ENCODE measurements at places on chromosomes 7 and 10.

DNA sequence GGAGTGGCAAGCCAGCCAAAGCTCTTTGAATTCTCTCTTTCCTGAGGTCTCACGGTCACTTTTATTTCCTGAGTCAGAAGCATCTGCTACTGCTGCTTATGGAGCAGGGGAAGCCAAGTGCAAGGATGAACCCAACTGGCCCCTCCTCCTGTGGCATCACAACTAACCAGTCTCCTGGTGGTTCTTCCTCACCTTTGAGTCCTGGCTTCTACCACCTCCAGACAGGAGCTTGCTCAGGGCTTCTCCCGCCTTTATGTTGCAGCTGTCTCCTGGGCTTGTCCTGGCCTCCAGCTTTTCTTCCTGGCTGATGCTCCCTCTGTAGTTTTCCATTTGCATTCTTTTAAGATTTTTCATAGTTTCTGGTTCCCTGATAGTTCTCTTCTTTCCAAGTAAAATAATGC lies 349.7 kb upstream of the NRP1 start:
- peak; percentile 28 for DNase-seq

GRCh38 chr10:107477266-107477665 lies 312.8 kb upstream of the SORCS1 start:
- no peak for DNase-seq

DNA sequence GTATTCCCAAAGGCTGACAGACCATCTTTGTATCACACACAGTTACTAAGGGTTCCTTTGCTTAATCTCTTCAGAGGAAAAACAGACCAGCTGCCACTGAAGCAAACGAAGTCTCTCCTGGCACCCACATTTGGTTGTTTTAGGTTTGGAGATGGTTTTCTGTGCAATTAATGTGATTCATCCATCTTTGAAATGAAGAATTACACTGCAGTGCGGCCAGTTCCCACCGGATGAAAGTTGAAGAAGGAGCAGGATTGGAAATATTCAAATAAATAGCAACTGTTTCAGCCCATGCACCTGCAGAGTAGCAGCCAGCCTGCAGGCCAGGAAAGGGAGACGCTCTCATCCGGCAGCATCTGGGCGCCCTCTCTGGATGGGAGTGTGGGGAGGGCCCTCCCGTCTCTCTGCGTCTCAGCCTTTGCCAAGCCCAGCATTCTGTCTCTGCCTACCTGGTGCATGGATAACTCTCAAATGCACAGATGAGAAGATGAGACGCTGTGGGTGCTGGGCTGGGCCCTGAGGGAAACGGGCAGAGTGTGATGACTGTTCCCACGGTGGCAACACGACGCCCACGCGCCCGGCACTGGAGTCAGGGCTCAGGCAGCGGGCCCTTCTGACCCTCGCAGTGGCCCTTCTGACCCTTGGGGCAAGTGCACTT lies 214.0 kb downstream of the PTPRN2 start:
- DNase-seq, result no peak

DNA sequence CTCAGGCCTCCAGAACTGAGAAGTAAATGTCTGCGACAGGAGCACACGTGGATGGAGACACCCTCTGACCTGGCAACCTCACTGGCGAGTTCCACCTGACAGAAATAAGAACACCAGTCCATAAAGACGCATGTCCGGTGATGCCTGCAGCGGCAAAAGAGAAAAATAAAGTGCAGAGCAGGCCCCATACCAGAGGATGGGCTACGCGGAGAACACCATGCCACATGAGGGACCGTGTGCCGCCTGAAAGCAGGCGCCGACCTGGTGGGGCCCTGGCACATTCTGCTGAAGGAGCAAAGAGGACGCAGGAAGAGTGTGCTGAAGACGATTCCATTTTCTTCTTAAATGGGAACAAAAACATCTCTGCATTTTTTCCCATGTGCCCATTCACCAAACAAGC lies 105.0 kb downstream of the VIPR2 start:
- DNase-seq, result no peak

DNA sequence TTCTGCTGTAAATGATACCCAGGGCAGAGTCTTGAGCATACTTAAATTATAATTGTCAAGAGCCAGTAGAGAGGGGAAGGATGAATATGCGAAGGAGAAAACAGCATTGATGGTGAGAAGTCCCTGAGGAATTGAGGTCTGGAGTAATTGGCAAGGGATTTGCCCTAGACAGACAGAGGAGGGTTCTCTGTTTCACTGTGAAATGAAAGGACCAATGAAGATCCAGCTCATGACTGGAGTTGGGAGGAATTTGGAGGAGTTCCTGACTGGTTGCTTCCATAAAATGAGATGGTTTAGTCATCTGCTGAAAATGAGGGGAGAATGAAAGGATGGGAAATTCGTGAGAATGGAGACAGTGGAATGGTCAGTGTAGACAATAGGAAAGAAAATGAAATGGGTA lies 6.8 kb downstream of the PRPF18 start:
- DNase-seq, result peak; percentile 32

- DNase-seq, result no peak
Observed at GRCh38 chr7:37815671-37816371, 32.6 kb upstream of the NME8 start.

DNA sequence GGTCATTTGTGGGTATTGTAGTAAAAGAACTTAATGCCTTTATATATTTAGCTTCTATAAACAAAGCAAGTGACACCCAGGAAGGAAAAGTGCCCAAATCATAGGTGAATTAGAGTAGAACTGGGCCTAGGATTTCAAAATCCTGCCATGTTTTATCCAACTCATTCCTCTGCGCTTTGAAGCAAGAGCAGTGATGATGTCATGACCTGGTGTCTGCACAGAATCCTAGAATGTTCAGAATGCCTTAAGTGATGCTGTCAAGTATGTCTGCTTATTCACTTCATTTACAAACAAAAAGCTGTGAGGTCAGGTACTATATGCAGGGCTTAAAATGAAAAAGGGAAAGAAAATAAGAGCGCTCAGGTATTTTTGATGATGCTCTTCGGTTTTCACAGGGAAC lies 737.2 kb upstream of the ANKRD30A start:
- no peak for DNase-seq

GRCh38 chr7:152081088-152081487 lies 55.6 kb downstream of the GALNT11 start:
- no peak for DNase-seq

DNA sequence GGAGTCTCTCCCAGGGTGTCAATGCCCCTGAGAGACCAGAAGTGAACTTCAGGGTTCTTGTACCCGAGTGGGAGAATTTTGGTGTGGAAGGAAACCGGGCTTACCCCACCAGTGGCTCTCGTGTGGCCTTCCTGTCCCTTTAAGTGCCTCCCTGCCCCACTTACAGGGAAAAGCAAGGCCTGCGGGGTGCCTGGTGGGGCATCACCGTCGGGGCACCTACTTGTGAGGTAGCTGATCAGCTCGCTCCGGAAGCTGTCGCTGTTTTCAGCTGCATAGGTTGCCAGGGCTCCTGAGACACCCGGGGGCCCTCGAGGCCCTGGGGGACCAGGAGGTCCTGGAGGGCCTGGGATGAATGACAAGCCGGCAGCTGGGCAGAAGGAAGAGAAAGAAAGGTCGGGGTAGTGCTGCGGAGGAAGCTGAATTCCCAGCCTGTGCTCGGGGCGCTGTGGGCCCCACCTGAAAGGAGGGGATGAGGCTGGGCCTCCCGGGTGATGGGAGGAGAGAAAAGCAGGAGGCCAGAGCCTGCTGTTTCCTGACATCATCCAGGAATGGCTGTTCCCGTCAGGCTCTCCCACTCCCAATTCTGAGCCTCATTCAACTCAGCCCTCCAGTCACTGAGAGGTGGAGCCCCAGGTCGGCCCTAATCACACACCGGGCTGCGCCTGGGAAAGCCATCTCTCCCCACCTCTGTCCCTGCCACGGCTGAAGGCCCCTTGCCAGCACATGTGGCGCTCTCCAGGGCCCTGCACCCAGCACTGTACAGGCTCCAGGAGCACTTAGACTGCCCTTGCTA lies 51.1 kb downstream of the COL17A1 start:
- peak; percentile 9 for DNase-seq

DNA sequence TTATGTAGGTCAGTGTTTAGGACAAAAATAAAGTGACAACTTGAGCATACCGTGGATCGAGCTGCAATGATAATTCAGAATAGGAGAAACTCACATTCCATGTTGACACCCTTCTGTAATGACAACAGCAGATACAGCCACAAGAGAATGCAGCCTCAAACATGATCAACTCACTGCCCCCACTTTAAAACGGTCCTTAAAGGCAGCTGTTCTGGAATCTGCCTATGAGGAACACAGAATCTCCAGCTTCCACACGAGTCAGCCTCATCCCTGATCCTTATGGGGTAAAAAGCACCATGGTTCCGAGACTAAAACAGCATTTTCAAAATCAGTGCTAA lies 32.5 kb upstream of the DAGLB start:
- no peak for DNase-seq

- DNase-seq, result no peak
Observed at GRCh38 chr7:79078273-79078672, 375.2 kb downstream of the MAGI2 start.

- no peak for DNase-seq
Observed at GRCh38 chr7:131797841-131798240, 241.4 kb upstream of the PODXL start.

- no peak for DNase-seq
Observed at GRCh38 chr10:133180192-133180964, 20.4 kb downstream of the KNDC1 start.

DNA sequence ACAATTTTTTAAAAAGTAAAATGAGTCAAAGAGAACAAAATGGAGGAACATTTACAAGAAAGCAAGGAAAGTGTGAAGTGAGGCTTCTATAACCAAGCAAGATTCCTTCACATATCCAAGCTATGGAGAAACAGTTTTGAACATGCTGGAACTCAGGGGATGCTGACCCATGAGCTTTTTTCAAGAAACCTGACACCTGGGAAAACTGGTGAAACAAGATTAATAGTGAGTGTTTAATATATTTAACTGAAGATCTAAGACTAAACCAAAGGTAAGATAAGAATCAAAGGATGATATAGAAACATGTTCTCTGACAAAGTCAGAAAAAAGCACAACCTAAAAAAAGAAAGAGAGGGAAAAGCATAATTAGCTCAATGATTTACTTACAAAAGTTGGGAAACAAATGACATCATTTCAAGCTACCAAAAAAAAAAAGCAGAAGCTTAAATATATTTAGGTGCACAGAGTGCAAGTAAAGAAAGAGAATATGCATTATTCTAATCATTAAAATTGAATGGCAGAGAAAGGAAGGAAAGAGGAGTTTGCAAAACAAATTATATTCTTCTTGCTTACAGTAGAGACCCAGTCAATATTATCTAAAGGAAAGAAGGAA lies 24.9 kb downstream of the C7orf25 start:
- DNase-seq, result no peak

- DNase-seq, result no peak
Observed at GRCh38 chr10:132300582-132300981, 7.2 kb downstream of the STK32C start.

- no peak for DNase-seq
Observed at GRCh38 chr7:75889223-75889825, 10.5 kb downstream of the RHBDD2 start.

- no peak for DNase-seq
Observed at GRCh38 chr10:52106899-52107298, 207.2 kb upstream of the DKK1 start.

- peak; percentile 51 for DNase-seq
Observed at GRCh38 chr7:33459340-33459751, 330.0 kb downstream of the BBS9 start.

GRCh38 chr7:43843296-43843695 lies 26.0 kb downstream of the MRPS24 start:
- no peak for DNase-seq

DNA sequence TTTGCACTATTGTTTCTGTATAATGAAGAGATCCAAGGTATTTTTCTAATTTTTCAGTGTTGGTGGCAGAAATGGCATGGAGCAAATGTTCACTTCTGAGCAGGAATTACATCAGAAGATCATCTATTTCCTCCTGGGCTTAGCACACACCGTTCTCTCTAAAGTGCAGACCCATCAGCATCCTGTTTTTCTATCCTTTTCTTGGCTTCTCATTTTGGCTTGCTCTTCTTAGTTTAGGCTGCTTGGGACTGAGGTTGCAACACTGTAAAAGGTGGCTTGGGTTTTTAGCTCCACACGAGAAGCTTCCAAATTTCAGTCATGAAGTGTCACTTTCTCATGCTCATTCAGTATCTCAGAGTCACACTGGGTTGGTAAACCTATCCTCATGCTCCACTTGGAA lies 79.9 kb upstream of the SMIM30 start:
- no peak for DNase-seq

GRCh38 chr10:2076528-2076927 lies 339.2 kb upstream of the ADARB2 start:
- no peak for DNase-seq

DNA sequence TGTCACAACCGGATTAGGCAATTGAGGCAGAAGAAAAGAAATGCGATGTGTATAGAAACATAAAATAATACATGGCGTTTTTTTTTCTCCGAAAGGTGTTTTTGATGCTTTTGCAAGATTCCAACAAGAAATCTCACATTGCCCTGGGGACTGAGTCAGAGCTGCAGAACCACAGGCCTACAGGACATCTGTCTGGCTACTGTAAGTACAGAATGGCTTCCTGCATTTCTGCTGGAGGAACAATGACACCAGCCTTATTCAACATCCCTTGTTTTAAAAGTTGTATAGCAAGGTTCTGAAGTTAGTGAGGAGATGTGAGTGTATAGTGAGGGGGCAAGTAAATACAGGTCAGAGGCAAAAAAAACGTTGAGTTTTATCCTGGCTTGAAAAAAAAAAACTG lies 256.4 kb downstream of the ABCA13 start:
- peak; percentile 26 for DNase-seq

GRCh38 chr7:66847879-66848790 lies 72.9 kb upstream of the TMEM248 start:
- DNase-seq, result no peak

DNA sequence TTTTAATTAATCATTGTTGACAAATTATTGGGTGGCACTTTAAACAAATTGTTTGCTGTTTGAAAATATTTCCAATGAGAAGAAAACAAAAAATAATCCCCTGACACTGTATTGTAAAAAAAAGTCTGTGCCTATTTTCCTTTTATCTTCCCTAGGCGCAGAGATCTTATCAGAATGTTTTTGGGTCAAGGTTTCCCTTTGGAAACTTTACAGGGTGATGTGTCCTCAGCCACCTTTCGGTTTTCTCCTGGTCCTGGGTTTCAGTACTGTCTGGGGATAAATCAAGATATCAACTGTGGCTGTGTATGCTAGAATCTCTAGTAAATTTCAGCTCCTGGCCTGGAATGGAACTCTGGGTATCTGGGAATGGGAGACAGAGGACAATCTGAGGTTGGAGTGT lies 1.4 kb downstream of the ZNF107 start:
- DNase-seq, result no peak

DNA sequence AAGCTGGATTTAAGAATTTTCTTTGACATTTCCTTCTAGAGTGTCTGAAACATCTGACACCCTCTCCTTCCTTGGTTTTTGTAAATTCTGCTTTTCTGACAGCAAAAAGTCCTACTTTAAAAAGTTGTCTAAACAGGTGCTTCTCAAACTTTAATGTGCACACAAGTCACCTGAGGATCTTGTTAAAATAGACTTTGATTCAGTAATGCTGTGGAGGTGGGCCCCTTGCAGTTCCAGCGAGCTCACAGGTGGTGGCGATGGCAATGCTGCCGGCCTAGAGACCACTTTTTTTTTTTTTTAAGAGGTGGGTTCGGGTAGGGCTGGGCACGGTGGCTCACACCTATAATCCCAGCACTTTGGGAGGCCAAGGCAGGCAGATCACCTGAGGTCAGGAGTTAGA lies 77.1 kb downstream of the ABCC2 start:
- no peak for DNase-seq
